ENCODE measurements at places on chromosomes 2 and 18. TPM values are rescaled to one million over a fixed set of nuclear protein-coding genes. Genes with fewer than 3 reads are reported as not detected.
A peak's percentile ranks its signal among the peaks of the same experiment; 100 is the strongest.

Gene REEP1
- polyA plus RNA-seq = 3.3 TPM

Gene SERPINB5
- not detected for polyA plus RNA-seq

Gene NAT8
- 26.7 TPM for polyA plus RNA-seq

DNA sequence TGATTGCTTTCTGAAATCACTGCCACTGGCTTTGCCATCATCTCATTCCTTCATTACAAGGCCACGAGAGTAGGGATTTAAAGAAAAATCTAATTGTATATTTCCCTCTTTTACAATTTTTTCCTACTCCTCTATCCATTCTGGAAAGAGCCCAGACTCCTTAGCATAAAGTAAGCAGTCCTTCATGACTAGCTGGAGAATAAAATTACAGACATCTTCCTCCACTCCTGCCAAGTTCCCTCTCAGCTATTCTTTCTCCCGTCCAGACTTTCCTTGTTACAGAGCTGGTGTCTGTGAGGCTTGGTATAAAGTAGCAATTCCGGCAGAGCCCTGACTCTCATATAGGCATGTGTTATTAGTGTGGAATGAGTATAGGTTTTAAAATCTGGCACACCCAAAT is 806.8 kb downstream of the PLCL1 start:
- DNase-seq = no peak

GRCh38 chr2:32291746-32292145 is 14.0 kb downstream of the YIPF4 start:
- no peak for DNase-seq

GRCh38 chr2:71531522-71532047 is 78.2 kb downstream of the DYSF start:
- no peak for DNase-seq

DNA sequence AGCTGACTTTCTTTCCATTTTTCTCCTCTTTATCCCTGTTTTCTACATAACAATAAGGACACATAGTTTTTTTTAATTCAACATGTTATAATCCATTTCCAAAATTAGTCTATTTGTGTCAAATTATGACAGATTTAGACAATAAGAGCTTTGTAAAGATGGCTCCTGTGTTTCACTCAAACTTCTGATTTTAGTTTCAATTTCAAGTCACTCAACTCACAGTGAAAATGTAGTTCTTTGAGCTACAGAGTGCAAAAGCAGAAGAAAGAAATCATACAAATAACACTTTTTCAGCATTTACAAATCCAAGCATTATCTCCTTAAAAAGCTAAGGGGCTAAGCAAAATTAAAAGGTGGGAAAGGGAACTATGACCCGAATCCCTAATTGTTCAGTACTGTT is 340.7 kb upstream of the TRIB2 start:
- no peak for DNase-seq

DNA sequence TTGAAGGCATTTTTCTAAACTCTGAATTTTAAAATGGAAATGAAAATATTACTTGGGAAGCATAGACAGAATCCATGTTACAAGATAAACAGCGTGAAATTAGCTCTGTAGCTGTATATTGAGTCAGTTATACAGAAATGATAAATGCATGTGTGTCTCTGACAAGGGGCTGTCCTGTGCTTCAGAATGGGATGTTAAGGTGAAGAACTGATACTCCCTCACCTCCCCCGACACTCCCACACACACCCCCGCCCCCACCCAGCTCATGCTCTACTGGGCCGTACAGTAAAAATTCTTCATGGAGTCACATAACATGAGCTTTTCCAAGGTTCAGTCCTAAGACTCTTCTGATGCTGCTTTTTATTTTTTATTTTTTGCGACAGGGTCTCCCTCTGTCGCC is 869 bp upstream of the THUMPD2 start:
- no peak for DNase-seq

DNA sequence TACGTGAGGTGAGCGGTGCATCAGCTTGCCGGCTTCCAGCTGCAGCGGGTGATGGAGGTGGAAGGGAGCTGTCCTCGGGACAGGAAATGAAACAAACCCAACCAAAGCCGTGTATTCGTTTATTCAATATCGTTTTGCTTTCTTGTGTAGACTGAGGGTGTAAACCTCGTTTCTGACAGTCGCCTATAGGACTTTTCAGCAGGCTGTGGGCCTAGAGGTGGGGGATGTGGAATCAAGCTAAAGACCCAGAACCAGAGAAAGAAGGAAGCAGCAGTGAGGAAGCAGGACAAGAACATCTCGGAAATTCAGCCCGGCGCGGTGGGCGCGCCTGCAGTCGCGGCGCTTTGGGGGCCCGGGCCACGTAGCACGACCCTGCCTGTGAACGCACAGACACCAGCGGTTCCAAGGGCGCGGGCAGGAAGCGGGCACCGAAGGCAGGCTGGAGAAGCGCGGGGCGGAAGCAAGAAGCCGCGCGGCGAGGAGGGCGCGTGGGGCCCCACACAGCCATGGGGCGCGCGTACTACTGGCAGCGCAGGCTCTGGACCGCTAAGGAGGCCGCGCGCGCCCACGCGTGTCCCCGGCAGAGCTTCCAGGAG is 755 bp upstream of the ATP9B start:
- peak; percentile 50 for DNase-seq

DNA sequence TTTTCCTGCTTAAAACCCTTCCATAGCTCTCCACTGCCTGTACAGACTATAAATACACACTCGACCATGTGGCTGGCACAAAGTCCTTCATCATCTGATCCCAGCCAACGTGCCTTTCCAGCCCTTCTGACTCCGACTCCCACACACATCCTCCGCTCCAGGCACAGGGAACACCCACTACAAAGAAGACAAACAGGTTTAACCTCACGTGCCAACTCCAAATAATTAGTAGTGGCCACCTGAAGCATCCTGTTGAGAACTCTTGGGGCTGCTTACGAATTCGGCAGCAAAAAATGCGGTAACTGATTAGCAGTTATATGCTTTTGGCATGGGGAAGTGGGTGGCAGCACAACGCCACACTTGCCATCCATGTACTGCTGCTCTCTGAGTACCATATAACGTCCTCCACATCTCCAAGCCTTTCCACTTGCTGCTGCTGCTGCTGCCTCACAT is 12.1 kb downstream of the SPIRE1 start:
- DNase-seq = no peak

DNA sequence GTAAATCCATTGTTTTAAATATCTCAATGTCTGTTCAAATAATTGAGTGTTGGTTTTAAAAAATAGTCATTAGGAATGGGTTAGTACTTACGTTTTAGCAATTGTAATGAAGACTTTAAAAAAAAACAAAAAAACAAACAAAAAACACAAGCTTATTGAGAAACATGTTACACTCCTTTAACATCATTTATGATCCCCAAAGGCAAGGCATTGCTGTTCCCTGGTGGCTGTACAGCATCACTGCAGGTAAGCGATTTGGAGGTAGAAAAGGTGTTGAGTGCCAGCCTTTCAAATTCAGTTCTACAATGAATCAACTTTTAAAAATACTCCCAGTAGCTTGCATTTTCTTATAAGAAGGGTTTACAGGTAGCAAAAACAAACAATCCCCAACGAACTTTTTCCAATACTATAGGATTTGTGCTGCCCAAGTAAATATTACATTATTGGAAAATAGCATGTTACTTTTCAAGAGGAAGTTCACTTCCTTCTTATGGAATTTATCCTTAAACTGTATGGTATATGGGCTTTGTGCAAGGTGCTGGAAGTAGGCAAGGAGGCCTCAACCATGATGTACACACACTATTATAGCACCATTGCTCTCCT is 27.5 kb downstream of the CNRIP1 start:
- DNase-seq = no peak

DNA sequence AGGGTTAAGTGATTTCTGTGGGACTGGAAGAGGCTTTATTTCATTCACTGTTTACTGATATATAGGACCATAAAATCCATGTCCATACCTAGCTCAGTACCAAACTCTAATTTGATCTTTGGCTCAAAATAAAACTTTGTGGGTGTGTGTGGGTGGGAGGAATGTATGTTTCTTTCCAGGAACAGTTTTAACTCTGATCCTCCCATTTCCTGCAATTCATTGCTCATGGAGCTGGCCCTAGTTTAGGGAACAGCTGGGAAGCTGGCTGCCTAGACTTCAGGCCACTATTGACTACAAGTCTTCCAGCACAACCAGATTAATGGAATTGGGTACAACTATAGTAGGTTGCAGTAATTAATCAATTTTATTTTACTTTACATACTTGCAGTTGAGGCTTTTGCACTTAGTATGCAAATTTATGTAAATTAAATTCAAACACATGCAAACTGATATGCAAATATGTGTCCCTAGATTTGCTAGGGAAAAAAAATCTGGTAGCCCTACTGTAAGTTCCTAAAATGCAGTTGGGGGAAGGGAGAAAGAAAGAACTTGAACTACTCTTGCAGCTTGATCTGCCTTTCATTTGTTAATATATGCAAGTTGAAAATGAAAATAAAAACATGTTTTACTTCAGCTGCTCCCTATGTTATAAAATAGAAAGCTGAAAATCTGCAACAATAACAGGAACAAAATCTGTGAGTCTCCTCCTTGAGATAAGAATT is 1070.3 kb upstream of the CELF4 start:
- DNase-seq = no peak

- no peak for DNase-seq
Measured at GRCh38 chr2:217905896-217906295, 96.9 kb downstream of the TNS1 start.

DNA sequence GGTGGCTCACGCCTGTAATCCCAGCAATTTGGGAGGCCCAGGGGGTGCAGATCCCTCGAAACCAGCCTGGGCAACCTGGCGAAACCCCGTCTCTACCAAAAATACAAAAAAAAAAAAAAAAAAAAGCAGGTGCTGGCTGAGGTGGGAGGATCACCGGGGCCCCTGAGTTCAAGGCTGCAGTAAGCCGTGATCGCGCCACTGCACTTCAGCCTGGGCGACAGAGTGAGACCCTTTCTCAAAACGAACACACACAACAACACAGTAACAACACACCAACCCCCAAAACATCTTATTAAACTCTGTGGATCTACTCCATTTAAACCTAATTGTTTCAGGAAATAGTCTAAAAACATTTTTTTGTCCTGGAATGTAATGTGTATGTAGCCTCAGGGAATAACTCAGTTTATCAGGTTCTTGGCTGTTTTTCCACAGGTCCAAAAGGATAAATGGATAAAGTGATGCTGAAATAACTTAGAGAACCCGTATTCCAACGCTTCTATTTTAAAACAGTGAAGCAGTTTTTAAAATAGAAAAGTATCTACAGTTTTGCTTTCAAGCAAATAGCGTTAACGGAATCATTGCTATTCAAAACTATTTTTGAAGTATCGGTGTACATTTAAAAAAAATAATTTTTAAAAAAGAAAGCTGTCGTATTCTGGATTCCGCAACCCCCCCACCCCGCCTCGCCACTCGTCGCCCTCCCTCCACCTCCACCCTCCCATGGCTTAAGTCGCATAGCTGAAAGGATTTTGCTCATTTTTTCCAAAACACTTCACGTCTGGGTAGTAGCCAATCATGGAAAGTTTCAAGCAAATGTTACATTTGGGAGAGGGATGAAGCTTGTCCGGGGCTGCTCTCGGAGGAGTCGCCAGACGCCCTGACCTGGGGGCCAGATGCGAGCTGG is 895 bp upstream of the GLS start:
- no peak for DNase-seq

DNA sequence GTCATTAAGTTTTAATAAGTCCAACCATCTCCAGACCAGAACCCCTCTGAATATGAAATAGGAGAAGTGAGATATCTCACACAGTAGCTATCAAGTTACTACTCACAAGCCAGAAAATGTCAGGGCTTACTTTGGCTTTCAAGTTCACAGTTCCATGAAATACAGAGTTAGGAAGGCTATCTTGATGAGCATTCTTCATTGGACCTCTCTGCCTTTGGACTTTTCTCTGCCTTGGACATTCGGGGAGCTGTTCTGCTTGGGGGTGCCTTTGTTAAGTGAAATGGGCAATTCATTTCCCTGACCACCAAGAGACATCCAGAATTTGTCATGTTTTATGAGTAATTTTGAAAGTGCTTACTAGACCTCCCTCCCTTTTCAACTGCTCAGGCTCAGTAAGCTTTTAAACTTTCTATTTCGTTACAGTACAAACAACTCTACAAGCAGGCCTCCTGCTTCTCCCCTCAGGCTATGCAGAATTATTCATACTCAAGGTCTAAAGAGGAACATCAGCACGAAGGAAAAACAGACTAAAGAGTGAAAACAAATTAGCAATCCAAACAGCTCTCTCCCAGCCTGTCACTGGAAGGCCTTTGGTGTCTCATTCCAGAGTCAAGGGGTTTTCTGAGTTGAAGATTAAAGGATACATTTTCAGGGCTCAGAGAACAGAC is 95.3 kb downstream of the MREG start:
- no peak for DNase-seq

DNA sequence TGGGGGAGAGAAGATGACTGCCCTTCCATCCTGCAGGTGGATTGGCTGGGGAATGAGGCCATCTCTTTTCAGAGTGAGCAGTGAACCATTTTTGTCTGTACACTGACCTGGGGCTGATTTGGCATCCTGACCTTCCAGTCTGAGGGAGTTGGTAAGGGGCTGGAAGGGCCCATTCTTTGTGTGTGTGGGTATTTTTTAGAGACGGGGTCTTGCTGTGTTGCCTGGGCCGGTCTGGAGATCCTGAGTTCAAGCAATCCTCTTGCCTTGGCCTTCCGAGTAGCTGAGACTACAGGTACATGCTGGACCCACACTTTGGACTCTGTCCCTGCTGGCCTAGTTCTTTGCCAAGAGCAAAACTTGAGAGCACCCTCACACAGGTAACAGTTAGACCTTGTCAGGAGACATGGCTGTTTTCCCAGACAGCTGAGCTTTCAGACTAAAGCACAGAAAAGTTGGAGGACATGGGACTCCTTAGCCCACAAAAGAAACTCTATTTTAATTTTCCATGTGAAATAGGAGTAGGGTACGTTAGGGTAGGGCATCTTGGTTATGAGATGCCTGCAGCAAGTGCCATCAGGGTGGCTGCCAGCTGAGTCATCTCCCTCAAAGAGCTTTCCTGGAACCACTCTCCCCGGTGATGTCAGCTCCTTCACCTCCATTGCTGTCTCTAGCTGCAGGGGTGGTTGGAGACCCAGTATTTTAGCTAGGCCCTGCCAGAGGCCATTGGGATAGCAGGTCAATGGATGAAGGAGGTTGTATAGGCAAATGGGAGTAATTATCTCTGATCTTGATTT is 60.7 kb downstream of the DGKD start:
- DNase-seq = no peak

DNA sequence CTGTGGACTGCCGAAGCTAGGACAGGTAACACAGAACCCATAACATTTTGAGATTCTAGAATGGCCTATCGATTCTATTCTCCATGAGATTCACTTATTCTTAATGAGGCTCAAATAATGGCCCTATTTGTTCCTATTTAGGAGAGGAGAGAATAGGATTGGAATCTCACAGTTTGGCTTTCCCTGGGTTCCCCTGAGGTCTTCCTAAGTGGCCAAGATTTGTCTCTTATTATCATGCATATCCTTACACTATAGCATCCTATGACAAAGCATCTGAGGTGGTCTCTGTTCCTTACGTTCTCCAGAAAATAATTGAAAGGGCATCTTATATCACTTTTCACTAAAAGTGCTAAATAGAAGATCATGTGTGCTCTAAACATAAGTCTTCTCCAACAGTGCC is 9.5 kb downstream of the WDPCP start:
- DNase-seq = no peak

GRCh38 chr18:49847524-49847923 is 34.2 kb upstream of the ACAA2 start:
- no peak for DNase-seq

All from right renal cortex interstitium (tissue), 3 donors.